NCI-H2081 treated with DMSO at 0.1 percent for 48 hours (cell line): ENCODE measurements at places on chromosomes 12 and 14.

DNA sequence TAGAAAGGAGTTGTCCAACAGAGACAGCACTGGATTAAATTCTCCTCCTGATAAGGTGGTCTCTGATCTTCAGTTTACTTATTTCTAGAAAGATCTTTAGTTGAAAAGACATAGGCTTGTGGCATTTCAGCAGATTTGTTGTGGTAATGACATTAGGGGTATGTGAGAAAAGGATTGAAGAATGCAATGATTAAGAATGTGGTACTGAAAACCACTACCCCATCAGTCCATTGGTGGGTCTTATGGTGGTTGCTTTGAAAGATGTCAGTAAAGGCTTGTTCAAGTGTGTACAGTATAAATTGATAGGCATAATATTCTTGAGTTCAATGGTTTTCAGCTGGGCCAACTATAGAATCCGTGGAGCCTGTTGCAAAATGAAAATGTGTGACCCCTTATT, 10.8 kb downstream of the PPFIBP1 start:
- DNase-seq: no peak

DNA sequence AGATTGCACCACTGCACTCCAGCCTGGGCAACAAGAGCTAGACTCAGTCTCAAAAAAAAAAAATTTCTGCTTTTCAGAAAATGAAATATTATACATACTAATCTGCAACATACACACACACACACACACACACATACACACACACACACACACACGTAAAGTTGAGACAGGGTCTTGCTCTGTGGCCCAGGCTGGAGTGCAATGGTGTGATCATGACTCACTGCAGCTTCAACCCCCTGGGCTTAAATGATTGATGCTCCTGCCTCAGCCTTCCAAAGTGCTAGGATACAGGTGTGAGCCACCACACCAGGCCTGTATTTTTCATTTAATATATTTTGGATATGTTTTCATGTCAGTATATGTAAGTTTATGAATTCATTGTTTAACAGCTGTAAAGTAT, 18.8 kb upstream of the WDR20 start:
- no peak for DNase-seq

DNA sequence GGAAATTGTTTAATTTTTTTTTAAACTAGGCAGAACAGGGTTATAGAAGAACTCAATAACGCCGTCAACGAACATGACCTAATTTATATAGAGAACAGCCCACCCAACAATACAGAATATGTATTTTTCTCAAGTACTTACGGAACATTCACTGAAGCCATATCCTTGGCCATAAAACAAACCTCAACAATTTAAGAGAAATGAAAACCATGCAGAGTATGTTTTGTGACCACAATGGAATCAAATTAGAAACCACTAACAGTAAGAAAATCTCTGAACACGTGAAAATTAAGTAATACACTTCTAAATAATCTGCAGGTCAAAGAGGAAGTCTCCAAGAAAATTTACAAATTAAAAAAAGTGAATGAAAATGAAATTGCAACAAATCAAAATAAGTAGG, 9.4 kb downstream of the SART3 start:
- DNase-seq: no peak

GRCh38 chr12:55068416-55069010, 48.7 kb downstream of the NEUROD4 start:
- DNase-seq: no peak
